ENCODE measurements at places on chromosomes 2 and 18.
A peak's percentile ranks its signal among the peaks of the same experiment; 100 is the strongest.

DNA sequence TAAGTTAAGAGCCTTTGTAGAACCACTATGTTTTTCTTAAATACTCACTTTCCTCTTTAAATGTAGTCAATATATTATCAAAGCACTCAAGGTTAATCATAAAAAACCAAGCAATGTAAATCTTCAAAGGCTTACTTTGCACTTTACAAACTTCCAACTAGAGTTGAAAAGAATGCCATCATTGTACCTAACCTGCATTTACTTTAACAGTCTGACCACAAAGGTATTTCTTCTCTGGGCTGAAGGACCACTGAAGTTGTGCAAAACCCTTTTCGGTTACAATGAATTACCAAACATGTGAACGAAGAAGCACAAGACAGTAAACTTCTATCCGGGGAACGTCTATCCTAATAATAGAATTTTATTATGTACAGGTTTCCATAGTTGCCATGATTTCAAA lies 3.0 kb downstream of the HNRNPLL start:
- no peak for DNase-seq

GRCh38 chr18:34592961-34593382 lies 117.1 kb upstream of the DTNA start:
- DNase-seq: no peak

DNA sequence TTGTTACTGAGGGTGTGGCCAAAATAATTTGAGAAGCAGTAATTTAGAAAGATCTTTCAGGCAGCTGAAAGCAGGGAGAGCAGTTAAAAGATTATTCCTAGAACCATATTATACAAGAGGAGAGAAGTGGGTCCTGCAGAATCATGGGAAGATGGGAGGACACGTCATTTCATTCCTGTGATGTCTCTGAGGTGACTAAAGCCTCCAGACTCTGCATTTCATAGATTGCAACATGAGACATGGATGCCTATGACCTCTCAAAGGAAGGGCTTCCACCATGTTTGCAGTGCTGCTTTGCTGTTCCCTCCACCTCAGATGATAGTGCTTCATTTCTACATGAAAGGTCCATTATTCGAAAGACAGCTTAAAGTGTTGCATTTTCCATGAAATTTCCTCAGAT lies 788.4 kb downstream of the TSN start:
- no peak for DNase-seq

GRCh38 chr2:23567161-23567756 lies 182.3 kb downstream of the KLHL29 start:
- DNase-seq: no peak

DNA sequence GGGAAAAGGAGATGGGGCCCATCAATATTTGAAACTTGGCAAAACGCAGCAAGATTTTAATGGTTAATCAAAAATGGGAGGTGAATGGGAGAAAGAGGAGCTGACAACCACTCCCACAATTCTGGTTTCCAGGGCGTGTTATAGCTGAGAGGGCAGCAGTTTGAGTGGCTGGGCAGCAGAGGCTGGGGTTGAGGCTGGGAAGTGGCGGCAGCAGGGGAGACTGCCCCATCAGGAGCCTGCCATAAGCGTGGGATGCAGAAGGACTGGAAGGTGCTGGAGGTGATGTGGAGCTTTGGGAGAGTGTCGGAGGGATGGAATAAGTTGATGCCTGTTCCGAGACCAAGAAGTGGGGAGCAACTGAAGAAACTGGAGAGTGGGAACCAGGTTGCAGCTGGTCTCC lies 48.9 kb upstream of the SH3RF3 start:
- peak; percentile 28 for DNase-seq

DNA sequence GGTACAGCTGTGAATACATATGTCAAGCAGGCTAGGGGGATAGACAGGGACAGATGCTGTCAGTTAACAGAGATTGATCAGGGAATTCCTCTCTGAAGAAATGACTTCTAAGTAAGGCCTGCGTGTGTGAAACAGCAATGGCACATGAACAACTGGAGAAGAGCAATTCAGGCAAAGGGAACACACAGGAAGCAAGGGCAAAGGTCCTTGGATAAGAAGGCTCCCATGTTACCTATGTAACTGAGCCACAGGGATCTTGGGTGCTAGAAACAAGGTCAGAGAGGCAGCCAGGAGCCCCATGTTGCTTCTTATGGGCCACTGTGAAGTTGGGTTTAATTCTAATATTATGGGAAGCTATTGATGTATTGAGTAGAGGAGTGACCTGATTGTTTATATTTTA lies 373.7 kb upstream of the ACVR2A start:
- DNase-seq: no peak

- DNase-seq: no peak
These were observed 25.6 kb downstream of the DNMT3A start for GRCh38 chr2:25316101-25316500.

Measured in activated CD8-positive, alpha-beta memory T cell treated with anti-CD3 and anti-CD28 coated beads for 24 hours (primary cell).